Foreskin melanocyte (primary cell): ENCODE measurements at places on chromosomes 3 and 15.

DNA sequence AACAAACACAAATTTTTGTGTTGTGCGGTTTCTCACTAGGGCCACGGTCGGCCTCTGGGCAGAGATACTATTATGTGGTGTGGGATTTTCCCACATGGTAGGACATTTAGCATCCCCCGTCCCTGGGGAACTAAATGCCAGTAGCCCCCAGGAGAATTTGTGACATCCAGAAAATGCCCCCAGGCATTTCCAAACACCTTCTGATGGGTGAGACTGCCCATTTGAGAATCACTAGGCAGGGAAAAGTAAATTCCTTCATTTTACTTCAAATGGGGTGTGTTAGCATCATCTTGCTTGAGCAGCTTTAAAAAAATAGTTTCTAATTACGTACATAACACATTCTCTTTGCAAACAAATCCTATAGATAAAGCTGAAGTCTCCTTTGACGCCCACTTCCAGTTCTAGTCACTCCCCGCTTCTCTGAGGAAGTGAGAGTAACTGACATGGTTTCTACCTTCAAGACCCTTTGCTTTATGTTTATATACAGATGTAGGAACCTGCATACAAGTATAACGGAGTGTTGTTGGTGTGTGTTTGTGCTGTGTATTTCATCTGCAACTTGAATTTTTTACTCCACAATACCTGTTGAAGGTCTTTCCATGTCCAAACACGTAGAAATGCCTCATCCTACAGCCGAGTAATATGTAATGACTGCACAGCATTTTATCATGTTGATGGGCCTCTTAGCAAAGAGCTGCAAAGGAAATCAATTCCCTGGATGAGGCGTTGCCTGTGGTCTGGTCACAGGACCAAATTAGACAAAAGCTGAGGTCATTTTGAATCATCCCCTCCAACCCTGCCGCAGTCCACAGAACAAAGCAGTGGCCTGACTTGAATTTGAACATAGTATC, 31.4 kb upstream of the ZBTB38 start:
- peak; percentile 67 for DNase-seq

DNA sequence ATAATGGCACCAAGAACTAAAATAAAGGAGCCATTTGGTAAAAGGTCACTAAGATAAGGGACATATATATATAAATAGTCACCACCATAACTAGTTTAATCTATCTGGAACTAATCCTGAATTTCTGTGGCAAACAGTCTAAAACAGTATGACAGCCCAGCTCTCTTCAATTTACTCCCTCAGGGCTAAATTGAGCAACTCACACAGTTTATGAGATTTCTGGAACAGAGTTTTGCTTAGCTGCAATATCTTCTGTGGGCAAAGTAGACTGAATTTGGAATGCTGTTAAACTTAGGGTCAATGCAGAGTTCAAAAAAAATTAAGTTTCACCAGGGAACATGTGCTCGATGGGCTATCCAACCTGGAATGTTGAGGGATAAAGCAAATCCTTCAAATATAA, 70.1 kb upstream of the VEPH1 start:
- DNase-seq = peak; percentile 82

DNA sequence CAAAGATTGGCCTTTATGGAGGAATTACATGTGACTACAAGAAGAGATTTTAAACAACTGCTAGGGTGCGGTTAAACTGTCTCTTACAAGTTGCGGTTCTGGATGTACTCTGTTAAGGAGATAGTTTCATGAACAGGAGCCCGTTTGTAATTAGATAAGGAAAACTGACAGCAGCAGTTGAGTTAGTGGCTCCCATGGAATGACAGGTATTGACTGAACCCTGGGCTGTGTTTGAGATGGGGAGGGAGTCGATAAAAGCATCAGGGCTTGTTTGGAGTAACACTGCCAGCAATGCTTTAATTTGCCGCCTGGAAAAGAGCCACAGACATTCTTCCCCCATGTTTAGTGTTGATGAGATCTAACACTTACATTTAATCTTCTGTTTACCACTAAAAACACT, 139.9 kb downstream of the ROBO2 start:
- no peak for DNase-seq

DNA sequence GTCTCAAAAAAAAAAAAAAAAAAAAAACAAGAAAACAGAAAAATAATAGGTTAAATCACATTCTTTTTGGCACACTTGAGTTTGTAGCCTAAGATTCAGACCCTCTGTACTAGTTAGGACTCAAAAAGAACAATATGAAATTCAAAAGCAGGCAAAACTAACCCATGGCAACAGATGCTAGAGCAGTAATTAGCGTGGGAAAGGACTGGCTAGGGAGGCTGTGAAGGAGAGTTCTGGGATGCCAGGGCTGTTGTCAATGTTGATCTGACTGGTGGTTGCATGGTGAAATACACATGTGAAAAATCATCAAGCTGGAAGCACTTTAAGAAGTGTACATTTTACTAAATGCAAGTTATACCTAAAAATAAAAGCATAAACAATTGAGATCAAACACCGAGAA, 35.6 kb downstream of the KLHL6 start:
- no peak for DNase-seq

DNA sequence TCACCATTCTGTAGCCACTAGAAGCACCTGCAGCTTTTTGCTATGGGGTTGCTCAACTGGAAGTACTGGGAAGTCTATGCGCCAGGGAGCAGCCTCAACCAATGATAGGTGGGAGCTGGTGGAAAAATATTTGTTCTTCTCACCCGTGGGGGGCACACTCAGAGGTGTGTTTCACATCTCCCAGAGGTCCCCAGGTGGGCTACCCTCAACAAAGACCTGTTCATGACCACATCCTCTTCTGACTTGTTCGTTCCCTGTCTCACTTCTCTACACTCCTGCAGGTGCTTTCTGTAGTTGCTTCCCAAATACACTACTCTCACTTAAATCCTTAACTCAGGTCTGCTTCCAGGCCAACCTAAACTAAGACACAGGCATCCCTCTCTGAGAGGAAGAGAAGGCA, 3.6 kb downstream of the CAMP start:
- no peak for DNase-seq

GRCh38 chr15:85620690-85621049, 174.1 kb downstream of the KLHL25 start:
- no peak for DNase-seq

DNA sequence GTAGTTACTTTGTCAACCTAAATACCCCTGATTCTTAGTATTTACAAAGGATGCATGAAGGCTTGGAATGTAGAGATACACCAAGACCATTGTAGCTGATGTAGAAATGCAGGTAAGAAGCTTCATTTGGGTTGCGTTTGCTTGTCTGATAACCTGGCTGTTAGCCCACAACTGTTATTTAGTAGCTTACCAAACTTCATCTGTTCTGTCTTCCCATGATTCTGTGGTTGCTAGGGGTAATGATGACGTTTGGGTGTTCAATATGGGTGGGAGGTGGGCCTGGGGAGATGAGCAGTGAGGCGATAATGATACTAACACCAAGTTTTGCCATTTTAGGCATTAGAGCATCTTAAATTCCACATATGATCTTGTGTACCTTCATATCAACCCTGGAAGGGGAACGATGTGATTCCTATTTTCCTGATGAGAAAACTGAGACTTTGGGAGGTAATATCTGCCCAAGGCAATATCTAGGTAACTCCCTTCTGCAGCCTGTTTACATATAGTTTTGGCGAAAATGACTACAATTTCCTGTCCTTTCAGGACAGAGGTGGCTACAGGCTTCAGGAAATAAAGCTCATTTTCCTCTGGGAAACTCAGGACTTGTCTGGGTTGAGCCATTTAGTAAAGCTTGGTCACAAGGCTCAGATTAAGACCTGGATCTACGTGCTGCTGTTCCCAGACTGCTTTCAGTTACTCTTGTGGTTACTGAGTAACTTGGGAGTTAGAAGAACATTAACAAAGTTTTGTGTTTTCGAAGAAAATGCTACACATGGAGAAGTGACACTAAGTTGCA, 26.8 kb downstream of the FNDC3B start:
- no peak for DNase-seq

GRCh38 chr15:56786966-56787365, 53.7 kb upstream of the ZNF280D start:
- DNase-seq = no peak

- DNase-seq = no peak
Observed at GRCh38 chr15:34951993-34952392, 17.5 kb downstream of the AQR start.

GRCh38 chr3:123158899-123159390, 42.8 kb upstream of the SEC22A start:
- no peak for DNase-seq

- DNase-seq = no peak
Observed at GRCh38 chr15:40486066-40486770, 15.4 kb downstream of the CHST14 start.

- DNase-seq = no peak
Observed at GRCh38 chr3:192409838-192410683, 317.3 kb downstream of the FGF12 start.

DNA sequence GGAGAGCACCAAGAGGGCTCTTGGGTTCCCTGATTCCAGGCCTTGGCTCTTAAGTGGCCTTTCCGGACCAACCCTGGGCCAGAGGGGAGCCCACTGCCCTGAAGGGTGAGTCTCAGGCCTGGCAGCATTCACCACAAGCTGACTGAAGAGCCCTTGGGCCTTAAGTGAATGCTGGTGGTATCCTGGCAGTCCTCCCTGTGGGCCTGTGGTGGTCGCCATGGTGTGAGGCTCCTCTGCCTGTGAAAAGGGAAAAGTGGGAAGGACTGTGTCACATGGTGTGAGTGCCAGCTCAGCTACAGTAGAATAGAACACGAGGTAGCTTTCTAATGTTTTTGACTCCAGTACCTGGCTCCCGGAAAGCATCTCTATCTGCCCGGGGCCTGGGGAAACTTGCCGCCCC, 15.3 kb downstream of the CHDH start:
- no peak for DNase-seq

- DNase-seq = peak; percentile 28
Observed at GRCh38 chr15:73956743-73957135, 30.5 kb downstream of the LOXL1 start.

GRCh38 chr3:169863458-169863899, 6.3 kb downstream of the LRRC31 start:
- DNase-seq = peak; percentile 62

- no peak for DNase-seq
Observed at GRCh38 chr3:160162440-160162839, 62.8 kb upstream of the C3orf80 start.

- DNase-seq = peak; percentile 38
Observed at GRCh38 chr3:52891615-52892081, 5.7 kb downstream of the STIMATE start.

GRCh38 chr3:194971965-194972364, 286.3 kb downstream of the FAM43A start:
- no peak for DNase-seq

DNA sequence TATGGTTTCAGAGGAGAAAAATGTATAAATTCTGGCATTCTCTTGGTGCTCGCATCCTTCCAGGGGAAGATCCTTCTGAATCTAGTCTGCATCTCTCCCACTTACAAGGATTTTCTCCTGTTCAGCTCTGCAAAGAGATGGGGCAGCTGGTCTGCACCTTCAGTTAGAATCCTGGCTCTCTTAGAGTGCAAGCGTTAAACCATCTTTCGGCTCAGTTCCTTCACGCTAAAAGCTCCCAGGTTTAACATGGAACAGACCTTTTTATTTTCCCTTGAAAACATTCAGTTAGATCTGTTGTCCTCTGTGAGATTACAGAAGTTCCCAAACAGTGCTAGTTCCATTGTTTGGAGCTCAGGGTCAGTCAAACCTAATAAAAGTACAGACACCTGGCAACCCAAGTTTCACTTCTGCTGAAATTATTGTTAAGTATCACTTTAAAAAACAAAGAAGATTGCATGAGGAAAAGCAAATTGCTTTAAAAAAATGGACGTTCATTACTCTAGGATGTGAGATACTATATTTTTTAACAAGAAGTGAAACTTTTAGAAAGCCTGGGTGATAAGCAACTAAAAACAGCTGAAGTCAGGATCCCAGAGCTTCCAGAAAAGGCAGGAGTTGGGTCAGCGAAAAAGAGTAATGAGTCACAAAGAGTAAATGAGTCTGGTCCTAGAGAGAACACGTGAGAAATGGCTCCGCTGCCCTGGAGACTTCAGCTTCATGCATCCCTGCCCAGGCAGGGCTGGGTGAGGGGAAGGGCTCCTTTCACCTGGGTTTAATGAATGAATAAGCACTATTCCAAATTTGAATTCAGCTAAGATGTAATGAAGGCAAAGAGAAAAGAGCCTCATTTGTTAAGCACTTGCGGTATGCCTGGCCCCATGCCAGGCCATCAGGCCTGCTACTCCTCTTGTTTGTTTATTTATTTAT, 63.3 kb downstream of the ABTB1 start:
- peak; percentile 20 for DNase-seq

DNA sequence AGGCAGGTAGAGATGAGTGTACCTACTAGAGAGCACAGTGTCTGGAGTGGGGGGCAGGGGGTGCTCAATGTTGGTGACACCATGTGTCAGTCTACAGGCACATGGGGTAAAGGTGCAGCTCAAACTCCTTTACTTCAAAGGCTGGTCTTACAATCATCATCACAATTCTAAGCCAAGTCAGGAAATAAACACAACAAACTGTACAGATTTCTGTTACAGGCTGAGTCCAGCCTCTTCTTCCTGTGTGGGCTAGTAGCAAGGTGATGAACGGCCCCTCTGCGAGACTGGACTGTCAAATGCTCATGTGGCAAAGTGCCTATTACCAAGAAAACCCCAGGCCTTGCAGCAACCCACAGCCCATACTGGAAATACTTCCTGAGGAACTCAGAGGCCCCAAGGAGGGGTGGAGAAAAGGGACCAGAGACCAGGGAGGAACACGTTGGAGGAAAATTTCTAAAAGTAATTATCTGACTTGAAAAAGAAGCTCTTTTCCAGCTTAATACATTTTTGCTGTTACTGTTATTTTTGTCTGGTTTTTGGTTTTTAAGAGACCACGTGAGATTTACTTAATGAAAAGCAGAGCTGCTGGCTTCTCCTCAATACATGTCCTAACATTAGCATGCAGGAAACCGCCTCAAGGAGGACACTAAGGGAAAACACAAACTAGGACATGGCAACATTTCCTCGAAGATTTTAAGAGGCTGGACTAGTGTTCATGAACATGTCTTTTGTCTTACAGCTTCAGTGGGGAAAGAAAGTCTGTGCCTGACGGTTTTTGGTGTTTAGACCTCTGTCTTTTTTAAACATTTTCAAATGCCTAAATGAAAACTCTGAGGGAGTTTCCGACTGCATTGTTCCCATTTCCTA, 29.5 kb downstream of the TBC1D2B start:
- DNase-seq = peak; percentile 58

DNA sequence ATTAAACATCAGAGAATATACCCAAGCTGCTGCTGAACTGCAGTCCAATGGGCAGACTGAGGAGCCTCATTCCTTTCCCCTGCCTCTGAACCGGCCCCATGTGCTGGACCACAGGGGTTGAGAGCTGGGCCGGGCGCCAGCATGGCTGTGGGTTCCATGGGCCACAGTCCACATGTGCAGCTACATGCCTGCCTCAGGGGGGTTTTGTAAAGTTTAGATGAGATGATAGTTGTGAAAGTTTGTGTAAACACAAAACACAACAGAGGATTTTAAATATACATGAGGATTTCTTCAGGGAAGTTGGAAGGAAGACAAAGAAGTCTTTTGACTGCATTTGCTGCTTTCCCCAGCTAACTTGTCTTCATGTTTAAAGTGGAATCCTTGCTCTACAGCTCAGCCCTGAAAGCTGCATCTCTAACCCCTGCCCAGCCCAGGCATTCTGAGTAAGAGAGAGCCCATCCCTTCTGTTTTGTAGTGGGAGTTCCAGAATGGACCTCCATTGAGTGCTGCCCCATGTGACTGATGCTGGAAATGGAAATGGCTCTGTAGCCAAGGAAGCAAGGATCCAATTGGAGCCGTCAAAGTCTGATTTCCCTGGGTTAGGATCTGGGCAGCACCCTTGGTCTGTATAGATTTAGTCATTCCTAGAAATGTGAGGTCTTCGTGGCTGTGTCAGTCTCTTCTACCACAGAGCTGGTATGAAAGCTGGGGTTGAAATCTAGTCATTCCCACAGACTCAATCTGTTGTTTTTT, 17.5 kb downstream of the SLC12A8 start:
- peak; percentile 86 for DNase-seq
